GDM1 (cell line): ENCODE measurements at places on chromosomes 1 and 21.

DNA sequence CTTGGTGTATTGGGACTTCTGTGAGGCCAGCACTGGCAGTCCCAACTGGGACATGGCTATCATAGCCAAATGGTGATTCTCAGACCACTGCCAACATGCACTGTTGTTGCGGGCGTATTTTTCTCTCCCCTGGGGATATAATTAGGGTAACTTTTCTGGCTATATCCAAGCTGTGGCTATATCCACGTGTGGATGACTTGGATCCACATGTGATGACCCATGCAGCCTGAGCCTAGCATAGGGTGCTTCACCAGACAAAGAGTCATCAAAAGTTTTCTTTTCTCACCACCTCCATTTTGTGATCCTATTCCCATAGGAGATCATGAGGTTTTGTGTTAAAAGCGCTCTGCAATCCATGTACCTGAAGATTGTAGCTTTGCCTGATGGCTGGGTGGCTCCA, 51.2 kb upstream of the CSF3R start:
- DNase-seq, result no peak

DNA sequence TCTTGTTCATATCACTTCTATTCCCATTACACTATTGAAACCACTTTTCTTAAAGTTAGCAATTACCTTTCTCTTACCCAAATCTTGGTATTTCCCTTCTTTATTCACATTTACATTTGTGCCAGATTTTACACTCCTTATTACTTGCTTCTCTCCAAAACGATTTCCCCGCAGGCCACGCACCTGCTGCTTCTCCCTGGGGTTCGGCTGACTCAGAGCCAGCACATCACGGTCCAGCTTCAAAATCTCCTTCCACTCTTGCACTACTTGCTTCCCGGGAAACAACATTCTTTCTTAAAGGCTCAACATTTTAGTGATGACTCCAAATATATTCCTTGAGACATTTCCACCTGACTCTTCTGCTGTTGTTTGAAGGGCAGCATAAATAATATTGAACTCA, 20.7 kb downstream of the LHX9 start:
- DNase-seq, result no peak

DNA sequence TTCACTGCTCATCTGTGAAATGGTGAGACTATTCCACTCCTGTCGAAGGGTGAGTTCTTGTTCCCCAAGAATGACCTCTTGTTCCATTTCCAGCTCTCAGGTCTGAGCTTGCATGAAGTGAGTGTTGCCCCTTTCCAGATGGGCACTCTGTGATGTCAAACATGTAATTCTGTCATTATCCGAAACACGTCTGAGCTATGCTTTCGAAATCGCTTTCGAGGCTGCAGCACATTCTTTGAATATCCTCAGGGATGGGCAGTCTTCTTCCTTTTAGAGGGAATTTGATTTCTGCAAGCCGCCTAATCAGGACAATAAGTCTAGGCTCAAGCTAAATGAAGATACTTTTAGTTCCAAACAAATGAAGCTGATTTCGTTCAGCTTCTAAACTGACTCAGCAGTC, 15.1 kb downstream of the NFASC start:
- DNase-seq, result no peak

DNA sequence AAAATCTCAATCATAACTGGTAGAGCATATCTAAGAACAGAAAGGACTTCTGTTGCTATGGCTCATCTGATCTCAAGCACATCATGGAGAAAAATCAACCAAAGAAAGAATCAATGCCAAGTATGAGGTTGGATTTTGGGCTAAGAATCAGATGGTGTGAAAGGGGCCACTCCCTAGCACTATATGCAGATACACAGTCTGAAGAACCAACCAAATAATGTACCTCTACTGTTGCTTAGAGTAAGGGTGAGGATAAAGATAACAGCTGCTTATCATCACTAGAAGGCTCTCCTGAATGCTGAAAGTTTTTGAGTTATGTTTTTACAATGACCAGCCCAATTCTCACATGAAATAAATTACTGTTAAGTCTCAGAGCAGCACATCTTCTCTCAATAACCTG, 35.6 kb downstream of the ST7L start:
- no peak for DNase-seq

GRCh38 chr1:40583980-40584379, 52.5 kb downstream of the ZNF684 start:
- no peak for DNase-seq

DNA sequence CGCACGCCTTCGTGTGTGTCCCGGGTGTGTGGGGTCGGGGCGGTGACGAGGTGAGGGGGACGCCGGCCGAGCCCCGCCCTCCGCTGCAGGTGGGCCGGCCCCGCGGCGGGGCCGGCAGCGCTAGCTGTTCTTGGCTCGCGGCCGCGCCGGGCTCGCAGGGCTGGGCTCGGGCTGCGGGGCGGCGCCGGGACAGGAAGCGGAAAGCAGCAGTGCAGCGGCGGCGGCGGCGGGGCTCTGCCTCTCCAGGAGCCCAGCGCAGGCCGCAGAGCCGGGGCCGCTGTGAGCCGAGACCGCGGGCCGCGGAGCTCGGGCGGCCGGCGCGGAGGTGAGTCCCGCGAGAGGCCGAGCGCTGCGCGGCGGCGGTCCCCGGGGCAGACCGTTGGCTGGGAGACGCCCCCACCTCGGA, at the start of gene VANGL1:
Gene VANGL1 (plus strand): TSS at position 209 of the 406 bp plus-strand sequence. CDS start 9,444 bp downstream, outside the sequence.
- DNase-seq, result peak; percentile 76

- DNase-seq, result no peak
These were observed 59.6 kb downstream of the USP24 start for GRCh38 chr1:55155522-55155921.

DNA sequence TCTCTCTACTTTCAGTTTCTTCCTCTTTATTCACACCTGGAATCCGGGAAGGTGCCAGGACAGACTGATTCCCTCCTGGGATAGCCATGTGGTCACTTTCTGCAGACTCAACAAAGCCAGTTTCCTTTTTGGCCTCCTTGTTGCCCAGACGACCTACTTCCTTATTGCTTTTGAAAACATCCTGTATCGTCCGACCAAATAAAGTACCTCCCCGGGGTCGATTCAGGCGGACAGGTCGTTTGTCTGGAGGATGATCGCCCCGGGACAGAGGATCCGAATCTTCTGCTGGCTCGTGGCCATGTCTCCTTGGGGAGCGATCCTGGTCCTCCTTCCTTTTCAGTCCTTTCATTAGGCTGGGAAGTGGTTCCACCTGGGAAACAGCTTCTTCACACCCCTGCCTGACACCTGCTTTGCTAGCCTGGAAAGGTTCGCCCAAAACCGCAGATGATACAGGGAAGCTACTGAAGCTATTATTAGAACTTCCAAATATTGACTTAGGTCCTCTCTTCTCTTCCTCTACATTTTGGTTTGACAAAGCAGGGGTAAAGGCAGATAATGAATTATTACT, 1.2 kb downstream of the MCM3AP start:
- DNase-seq, result no peak

GRCh38 chr1:56399795-56400194, 179.6 kb downstream of the PLPP3 start:
- DNase-seq, result no peak

GRCh38 chr1:11098931-11099309, 749 bp downstream of the EXOSC10 start:
- DNase-seq, result no peak

GRCh38 chr1:1950940-1951339, 31.9 kb upstream of the TMEM52 start:
- DNase-seq, result no peak

DNA sequence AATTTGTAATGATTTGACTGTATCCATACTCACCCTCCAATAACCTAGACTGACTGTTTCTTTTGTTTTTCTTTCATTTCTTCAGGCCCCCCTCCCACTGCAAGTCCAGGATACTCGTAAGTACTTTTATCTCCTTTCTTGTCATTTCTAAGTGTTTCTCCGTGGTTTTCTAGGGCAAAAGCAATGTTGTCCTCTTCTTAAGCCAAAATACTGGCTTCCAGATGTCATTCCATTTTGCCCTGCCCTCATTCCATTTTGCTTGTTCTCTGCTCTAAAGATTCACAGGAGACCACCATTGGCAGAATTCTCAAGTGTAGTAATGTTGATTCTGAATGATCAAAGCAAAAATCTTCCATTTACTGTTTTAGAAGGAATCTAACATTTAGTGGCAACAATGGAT, 152.8 kb upstream of the UBE2U start:
- DNase-seq, result no peak

DNA sequence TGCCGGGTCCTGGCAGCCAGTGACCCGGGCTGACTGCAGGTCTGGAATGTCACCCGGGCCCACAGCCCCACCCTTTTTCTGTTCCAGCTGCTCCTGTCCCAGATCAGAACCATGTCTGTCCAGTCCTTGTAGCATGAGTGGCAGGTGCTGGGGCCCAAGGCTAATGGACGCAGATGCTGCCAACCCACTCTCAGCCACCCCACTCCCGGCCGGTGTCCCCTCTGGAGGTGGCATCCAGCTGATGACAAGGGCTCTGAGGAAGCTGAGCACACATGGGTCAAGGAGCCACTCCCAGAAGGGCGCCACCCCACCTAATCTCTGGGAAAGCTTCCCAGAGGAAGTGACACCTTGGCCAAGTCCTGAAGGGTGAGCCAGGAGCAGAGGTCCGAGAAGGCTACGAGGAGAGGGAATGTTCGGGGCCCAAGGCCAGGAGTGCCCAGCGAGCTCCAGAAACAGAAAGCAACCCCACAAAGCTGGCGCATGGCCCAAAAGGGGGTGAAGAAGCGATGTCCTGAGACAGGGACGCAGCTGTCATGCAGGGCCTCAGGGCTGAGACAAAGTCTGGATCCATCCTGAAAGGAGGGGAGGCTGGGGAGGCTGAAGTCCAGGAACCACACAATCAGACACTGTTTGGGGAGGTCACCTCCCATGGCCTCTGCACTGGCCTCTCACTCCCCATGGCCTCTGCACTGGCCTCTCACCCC, 39.5 kb downstream of the ACOT7 start:
- no peak for DNase-seq
